ENCODE measurements at places on chromosomes 5 and 9. TPM values are rescaled to one million over a fixed set of nuclear protein-coding genes. Genes with fewer than 3 reads are reported as not detected.

DNA sequence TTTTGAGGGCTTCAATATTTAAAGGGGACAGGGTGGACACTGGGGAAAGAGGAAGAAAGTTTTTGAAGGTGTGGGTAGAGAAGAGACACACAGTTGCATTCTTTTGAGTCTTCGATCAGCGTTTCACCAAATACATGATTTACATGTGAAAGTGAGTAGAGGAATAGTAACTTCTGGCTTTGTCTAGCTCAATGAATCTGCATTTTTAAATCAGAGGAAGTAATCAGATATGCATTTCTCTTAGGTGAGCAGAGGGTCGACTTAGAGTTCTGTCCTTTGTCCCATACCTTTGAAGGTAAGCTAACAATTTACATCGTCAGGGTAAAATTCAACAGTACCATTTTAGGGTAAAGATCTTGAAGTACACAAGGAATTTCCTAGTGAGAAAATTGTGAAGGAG lies 406.4 kb upstream of the ZNF462 start:
- H3K4me1 ChIP-seq: no peaks in the 10 kb centered on the region
- DNase-seq: no peak
- H3K4me3 ChIP-seq: no peak overlapping the region
- H3K27me3 ChIP-seq: no peaks in the 10 kb centered on the region
- H3K27ac ChIP-seq: no peak overlapping the region

GRCh38 chr9:69324549-69325401 lies at the start of gene ENTREP1:
TSS of gene ENTREP1 (plus strand) at chr9:69325215. CDS start at chr9:69325310, 95 bp downstream.
- no peak within 1 kb of the TSS for H3K27ac ChIP-seq
- no peaks in the 10 kb centered on the region for H3K4me1 ChIP-seq
- no peak within 1 kb of the TSS for H3K4me3 ChIP-seq
- no peak for DNase-seq
- H3K36me3 ChIP-seq: no peaks in the 10 kb centered on the region
- no peaks in the 10 kb centered on the region for H3K27me3 ChIP-seq

DNA sequence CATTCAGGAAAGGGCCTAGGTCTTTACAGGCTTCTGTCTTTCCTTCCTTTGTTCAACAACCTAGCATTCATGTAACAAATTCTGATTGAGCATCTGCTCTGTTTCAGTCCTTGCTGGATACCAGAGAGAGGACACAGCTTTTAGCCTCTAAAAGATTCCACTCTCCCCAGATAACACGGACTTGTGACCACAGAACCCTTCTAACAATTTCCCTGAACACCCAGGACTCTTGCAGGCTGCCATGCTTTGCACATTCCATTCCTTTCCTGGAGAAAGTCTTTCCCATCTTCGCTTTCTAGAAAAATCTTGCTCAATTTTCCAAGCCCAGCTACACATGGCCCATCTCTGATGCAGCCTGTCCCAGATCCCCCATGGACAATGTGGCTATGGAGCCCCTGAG lies 310.9 kb downstream of the ACTL7B start:
- H3K4me3 ChIP-seq: no peak overlapping the region
- H3K27me3 ChIP-seq: no peaks in the 10 kb centered on the region
- no peaks in the 10 kb centered on the region for H3K36me3 ChIP-seq

GRCh38 chr9:95029288-95029687 lies 288.2 kb downstream of the FANCC start:
- H3K27ac ChIP-seq: no peak overlapping the region
- H3K4me1 ChIP-seq: no peaks in the 10 kb centered on the region
- no peak for DNase-seq

- no peaks in the 10 kb centered on the region for H3K27me3 ChIP-seq
- no peaks in the 10 kb centered on the region for H3K36me3 ChIP-seq
- H3K4me1 ChIP-seq: no peaks in the 10 kb centered on the region
- no peak overlapping the region for H3K27ac ChIP-seq
These were observed 169.4 kb upstream of the GLRA1 start for GRCh38 chr5:152094060-152094459.

DNA sequence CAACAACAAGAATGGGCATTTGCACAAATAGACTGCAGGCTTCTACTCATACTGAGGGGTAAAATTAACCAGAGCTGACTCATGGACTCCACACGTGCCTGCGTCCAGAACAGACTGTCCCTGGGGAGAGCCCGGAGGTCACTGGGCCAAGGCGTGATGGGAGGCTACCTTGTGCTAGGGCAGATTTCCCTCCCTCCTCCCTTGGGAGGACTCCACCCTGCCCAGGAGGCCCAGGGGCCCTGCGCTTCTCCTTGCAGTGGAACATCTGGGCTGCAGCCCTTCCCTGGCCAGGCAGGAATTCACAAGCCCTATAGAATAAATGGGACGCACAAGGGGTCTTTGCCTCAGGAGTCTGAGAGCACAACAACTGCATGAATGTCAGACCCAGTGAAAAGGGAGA lies 35.6 kb downstream of the IRX2 start:
- no peaks in the 10 kb centered on the region for H3K27me3 ChIP-seq
- no peaks in the 10 kb centered on the region for H3K36me3 ChIP-seq
- no peak for DNase-seq
- H3K4me1 ChIP-seq: no peaks in the 10 kb centered on the region
- H3K4me3 ChIP-seq: no peak overlapping the region

DNA sequence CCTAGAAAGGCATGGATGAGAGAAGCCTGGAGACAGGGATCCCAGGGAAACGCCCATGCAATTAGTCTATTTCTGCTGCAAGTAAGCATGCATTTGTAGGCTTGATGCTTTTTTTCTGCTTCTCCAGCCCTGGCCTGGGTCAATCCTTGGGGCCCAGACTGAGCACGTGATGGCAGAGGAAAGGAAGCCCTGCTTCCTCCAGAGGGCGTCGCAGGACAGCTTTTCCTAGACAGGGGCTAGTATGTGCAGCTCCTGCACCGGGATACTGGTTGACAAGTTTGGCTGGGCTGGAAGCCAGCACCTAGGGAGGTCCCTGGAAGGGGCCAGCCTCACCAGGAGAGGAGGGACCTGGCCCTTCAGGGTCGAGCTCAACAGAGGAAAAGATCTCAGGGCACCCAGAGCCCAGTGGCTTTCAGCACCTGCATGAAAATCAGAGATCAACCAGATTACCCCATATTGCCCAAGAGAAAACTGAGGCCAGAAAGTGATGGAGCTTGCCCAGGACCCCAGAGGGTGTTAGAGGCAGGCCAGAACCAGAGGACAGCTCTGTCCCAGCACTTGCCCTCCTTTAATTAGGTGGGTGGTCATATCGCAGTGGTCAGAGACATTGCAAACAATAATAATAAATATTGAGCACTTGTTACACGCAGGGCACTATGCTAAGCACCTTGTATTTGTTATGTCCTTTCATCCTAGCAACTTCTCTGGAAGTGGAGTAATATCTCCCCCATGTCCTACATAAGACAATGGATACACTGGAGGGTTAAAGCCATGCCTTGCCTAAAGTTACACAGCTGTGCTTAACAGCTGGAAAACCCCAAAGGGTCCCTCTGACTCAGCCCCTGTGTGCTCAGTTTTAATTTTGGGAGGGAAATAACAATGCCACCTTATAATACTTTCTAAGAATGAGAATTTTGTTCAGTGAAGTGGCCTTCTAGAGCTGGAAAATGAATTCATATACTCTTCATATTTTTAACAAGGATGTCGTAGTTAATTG lies 67.1 kb downstream of the KLF4 start:
- no peak for DNase-seq
- no peak overlapping the region for H3K4me3 ChIP-seq
- H3K4me1 ChIP-seq: no peaks in the 10 kb centered on the region
- H3K27me3 ChIP-seq: no peaks in the 10 kb centered on the region

DNA sequence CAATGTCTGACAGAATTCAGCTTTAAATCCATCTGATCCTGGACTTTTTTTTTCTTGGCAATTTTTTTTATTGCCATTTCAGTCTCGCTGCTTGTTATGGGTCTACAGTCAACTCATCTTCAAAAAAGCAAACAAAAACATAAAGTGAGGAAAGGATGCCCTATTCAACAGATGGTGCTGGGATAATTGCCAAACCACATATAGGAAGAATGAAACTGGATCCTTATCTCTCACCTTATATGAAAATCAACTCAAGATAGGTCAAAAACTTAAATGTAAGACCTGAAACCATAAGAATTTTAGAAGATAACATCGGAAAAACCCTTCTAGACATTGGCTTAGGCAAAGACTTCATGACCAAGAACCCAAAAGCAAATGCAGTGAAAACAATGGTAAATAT lies 389.1 kb upstream of the ST8SIA4 start:
- no peaks in the 10 kb centered on the region for H3K36me3 ChIP-seq
- H3K4me1 ChIP-seq: no peaks in the 10 kb centered on the region
- H3K4me3 ChIP-seq: no peak overlapping the region
- DNase-seq: no peak
- no peaks in the 10 kb centered on the region for H3K27me3 ChIP-seq

The SNCAIP gene
- total RNA-seq: not detected

The FOXD4L4 gene
- 0.47 TPM for total RNA-seq

The POLR3G gene
- total RNA-seq: 1.2 TPM

The POLE3 gene
- total RNA-seq: 46.9 TPM

The CEMIP2 gene
- 89.4 TPM for total RNA-seq

The FGF1 gene
- total RNA-seq: not detected

The HAVCR1 gene
- 10.1 TPM for total RNA-seq

The MEIKIN gene
- total RNA-seq: 6.2 TPM

The KDM3B gene
- 85.6 TPM for total RNA-seq

The GARIN3 gene
- total RNA-seq: not detected

Measured in CD4-positive, alpha-beta memory T cell (primary cell).